SW 1271 (cell line): ENCODE measurements at places on chromosomes 3 and 15.

DNA sequence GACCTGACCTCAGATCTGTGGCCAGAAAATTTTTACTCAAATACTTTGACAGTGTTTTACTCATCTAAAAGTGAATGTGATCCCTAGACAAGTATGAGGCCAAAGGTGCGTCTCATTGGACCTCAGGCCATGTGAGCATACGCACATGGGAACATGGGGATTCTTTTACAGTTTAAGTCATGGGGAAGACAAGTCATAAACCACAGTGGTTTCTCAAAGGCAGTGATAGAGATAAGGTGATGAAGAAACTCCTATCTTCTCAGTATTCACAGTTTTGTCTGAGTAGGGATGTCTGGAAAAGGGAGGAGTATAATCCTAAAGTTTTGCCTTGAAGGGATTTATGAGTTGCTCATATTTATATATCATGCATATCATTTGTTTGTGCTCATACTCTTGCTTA is 173.8 kb downstream of the FNDC3B start:
- DNase-seq: no peak

DNA sequence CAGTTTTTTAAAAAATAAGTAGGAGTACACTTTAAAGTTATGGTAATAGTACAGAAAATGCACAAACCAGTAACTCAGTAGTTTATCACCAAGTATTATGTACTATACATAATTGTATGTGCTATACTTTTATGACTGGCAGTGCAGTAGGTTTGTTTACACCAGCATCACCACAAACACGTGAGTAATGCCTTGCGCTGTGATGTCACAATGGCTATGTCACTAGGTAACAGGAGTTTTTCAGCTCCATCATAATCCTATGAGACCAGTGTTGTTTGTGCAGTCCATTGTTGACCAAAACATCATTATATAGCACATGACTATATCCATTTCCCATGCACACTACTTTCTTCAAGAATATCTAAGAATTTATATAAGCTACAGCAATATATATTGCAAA is 68.4 kb upstream of the TSPAN3 start:
- no peak for DNase-seq

DNA sequence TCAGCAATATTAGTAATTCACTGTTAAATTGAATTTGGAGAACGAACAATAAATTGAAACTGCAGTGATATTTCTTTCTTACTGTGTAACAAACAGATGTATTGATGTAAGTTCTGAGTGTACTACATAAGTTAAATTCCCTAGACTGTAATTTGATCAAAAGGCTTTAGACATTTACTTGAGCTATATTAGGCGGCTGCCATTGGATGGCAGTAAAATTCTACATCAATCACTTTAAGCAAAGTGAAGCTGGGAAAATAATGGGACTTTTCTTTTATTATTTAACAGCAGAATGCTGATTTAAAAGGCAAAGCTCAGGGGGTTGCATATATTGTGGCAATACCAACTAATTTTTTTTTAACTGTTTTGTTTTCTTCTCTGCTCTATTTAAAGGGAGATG is 212.6 kb upstream of the PLSCR5 start:
- peak; percentile 56 for DNase-seq

DNA sequence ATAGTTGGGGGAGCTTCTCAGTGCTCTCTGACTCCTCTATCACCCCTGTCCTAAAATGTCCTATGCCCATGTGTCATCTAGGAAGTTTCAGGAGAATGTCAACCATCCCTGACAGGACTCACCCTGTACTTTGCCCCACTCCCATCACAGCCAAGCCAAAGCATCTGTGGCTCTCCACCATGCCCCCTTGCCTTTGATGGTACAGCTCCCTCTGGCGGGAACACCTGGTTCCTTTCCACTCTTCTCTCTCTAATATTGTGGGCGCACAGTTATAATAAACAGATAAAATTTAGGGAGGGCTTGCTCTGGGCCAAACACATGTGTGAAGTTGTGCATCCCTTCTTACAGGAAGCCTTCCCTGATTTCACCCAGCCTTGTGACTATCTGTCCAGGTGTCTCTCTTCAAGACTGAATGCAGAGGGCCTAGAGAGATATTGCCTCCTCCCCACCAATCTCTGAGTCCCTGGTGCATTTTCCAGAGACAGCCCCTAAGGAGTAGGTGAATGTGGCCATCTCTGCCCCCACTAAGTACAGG is 62.8 kb downstream of the ISG20 start:
- no peak for DNase-seq

- DNase-seq: no peak
Observed at GRCh38 chr3:43512754-43513404, 108.9 kb downstream of the ANO10 start.

DNA sequence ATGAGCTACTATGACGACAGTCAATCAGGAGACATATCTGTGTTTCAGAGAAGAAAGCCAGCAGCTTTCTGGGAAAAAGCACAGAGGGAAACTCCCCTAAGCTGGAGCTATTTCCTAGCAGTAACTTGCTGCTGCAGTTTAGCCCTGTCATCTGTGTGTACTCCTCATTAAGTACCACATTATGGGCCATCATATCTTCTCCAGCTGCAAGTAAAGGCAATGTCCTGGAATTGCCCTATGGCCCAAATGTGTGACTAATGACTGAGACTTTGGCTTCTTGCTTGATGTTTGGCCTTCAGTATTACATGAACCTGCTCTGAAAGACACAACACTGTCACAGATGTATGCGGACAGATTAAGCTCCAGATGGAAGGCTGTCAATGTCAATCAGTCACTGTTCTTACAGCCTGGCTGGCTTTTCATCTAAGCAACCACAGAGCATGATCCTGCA is 190.8 kb downstream of the FHIT start:
- no peak for DNase-seq

GRCh38 chr3:149816311-149816710 is 3.3 kb downstream of the RNF13 start:
- no peak for DNase-seq

DNA sequence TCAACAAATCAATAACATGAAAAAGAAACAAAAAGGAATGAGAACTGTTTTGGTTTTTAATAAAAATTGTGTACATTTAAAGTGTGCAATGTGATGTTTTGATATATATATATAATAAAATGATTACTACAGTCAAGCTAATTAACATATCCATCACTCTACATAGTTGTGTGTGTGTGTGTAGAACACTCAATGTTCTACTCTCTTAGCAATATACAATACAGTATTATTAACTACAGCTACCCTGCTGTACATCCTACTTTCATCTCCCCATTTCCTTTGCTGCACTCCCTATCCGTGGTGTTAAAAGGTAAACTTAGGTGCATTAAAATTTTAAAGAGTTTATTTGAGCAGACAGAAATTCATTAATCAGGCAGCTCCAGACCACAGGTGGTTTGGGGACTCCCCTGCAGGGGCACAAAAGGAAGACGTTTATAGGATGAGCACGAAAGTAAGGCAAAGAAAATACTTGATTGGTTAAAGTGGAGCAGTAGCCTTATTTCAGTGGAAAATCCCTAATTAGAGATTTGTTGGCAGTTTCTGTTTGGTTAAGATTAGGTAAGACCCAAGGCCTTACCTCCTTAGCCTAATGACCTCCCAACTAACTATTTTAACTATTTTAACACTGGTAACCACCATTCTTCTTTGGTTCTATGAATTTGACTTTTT is 61.8 kb upstream of the SNRK start:
- DNase-seq: no peak

DNA sequence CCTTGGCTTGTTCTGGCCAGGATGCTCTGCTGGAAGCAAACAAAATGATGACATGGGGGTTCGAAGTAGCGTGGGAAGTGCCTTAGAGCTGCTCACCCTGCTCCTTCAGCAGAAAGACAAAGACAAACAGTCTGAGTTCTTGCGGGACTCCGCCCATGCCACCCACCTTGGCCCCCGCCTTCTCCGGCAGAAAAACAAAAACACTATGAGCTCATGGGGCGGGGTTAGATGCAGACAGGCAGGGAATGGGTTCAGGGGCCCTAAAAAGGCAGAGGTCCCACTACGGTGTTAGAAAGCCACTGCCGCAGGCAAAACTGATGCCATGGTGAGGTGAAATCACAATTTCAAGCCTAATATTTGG is 9.7 kb upstream of the NCKIPSD start:
- no peak for DNase-seq

DNA sequence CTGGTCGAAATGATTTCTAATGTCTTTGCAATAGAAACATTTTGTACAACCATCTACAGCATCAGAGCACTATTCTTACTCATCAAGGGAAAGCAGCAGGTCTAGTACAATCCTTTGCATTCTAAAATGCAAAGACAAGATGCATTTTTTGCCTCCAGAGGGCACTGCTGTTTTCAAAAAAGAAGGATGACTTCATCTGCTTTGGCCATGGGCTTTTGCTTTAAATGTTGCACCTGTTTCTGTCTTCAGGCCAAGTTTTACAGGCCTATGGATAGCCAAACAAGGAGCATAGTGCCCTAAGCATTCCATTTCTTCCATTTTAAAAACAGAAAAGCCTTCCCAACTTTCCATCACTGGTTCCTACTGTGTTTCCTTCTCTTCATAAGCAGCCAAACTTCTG is 3.4 kb downstream of the PARP9 start:
- peak; percentile 55 for DNase-seq

GRCh38 chr15:57045741-57046382 is 127.4 kb downstream of the TCF12 start:
- no peak for DNase-seq

- DNase-seq: no peak
Observed at GRCh38 chr3:68924897-68925296, 7.5 kb downstream of the TAFA4 start.

GRCh38 chr15:89377024-89377841 is 42.6 kb upstream of the POLG start:
- DNase-seq: no peak

- DNase-seq: no peak
Observed at GRCh38 chr3:180611006-180611405, 9.0 kb downstream of the TTC14 start.

GRCh38 chr3:32719335-32719734 is 34.3 kb downstream of the CNOT10 start:
- no peak for DNase-seq

DNA sequence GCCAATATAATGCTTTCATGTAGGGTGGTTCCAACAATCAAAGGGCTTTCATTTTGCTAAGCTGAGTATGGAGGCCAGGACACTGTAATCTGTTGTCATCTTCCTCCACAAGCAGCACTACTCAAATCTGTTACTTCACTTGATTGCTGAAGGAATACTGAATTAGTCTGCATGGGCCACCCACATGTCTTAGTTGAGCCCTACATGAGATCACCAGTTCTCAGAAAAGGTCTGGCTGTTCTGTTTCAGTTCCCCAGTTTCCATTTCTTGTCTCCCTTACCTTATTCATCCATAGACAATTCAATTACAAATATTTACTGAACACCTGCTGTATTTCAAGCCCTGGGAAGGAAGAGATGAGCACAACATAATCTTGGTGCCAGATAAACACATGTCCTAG is 119.2 kb downstream of the FHIT start:
- no peak for DNase-seq

- no peak for DNase-seq
Observed at GRCh38 chr3:43765521-43765971, 74.8 kb downstream of the ABHD5 start.

DNA sequence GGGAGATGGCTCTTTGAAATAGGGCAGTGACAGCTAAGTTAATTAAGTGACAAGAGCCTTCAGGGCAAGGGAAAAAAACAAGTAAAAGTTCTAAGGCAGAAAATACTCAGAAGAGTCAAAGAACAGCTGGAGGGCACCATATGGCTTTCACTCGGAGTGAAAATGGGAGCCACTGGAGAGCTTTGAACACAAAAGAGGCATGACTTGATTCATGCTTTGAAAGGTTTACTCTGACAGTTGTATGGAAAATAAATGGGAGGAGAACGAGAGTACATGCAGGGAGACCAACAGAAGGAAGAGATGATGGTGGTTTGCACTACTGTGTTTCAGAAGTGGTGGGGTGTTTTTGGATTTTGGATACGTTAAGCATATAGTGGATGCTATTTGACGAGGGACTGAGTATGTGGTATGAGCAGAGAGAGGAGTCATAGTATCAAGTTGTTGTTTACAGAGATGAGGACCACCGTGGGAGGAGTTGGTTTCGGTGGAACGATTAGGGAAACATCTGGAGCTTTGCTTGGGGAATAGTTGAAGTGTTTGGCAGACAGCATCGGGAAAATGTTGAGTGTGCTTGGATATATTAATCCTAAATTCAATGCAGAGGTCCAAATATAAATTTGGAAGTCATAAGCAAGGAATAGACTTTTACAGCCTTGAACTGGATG is 411.5 kb downstream of the GABRG3 start:
- no peak for DNase-seq

DNA sequence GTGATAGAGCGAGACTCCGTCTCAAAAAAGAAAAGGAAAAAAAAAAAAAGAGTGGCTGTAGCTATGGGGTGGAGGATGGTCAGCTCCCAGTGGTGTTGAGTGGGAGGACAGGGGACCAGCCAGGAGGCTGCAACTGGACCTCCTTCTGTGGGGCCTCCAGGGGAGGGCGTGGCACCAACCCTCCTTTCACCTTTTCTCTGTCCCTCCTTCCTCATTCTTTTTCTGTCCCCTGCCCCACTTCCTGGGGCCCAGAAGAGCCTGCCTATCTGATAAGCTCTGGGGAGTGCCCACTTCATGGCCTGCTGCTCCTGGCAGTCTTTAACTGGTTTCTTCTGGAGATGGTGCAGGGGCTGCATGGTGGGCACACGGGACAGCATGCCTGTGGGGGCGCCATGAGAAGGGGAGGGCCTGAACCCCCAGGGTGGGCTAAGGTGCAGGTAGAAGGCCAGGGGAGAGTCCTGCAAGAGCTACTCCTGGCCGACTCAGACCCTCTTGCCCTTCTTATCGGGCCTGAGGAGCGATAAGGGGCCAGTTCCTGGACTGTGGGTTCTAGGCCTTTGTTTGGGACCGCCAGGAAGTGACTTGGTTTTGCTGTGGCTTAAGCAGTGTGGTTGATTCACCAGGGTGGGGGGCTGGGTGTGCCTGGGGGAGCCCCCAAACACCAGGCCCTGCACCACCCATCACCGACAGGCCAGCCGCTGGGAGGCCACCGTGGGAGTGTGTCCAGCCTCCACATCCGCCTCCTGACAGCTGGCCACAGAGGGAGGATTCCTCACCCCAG is 49.4 kb upstream of the FLNB start:
- DNase-seq: no peak

DNA sequence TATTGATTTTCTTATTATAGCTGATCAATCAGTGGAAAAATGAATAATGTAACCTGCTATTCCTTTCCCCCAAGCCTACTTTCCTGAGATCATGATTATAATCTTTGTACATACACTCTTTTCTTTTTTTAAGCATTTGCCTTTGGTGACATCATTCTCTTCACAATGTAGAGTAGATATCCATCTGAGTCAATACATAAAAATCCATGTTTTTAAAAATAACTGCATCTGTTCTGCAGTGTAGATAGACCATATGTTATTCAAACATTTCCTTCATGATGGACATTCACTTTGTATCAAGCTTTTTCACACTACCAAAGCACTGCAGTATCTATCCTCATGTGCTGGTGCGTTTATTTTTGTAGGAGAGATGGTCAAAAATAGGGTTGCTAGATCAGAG is 211.1 kb downstream of the PTPRG start:
- DNase-seq: no peak

- DNase-seq: no peak
Observed at GRCh38 chr15:31158858-31159569, 57.5 kb upstream of the TRPM1 start.
